RKO (cell line): ENCODE measurements at places on chromosomes 7 and 10.

DNA sequence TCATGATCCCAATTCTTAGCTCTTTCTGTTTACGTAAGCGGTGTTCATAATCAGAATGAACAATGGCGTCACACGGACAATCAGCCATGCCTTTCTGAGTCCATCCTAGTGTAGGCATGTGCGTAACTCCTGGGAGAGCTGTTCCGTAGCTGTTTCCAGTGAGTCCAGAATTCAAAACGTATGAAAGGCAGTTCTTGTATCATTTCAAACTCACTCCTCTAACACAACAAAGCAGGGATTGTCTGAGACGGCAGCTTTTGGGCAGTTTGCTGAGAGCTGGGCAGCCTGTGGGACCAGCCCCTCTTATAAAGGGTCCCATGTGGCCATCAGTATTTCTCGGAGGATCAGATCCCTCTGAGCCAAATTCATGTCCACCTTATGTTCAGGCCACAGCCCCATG lies 43.4 kb downstream of the PSPH start:
- no peak for DNase-seq

DNA sequence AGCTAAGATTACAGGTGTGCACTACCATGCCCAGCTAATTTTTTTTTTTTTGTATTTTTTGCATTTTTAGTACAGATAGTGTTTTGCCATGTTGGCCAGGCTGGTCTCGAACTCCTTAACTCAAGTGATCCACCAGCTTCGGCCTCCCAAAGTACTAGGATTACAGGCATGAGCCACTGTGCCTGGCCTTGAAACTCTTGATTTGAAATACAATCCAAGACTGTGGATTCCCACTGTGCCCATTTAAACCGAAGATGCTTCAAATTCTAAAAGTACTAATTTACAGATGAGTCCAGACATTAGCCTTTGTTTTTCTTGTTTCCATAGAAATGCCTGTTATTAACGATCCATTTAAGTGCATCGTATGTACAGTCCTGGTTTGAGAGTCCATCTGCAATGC lies 130.9 kb downstream of the CACNA2D1 start:
- DNase-seq = no peak

GRCh38 chr10:35409094-35409582 lies 72.8 kb downstream of the CCNY start:
- DNase-seq = peak; percentile 81

- DNase-seq = no peak
Measured at GRCh38 chr7:155988416-155988815, 176.2 kb upstream of the SHH start.

DNA sequence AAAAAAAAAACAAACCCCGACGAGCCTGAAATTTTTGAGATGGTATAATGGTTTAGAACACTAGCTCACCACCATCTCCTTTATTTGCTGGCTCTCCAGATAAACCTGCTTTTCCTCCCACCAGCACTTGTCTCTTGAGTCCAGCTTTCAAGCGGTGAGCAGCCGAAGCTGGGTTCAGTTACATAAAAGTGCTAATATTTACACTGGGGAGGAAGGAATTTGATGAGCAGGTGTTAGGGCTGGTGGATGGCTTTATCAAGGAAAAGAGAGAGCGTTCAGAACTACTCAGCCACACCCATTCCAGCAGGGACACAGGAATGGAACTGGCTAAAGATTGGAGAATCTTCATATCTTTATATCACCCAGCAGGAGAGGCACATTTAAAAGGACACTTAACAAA lies 6.6 kb upstream of the CALML3 start:
- DNase-seq = no peak

DNA sequence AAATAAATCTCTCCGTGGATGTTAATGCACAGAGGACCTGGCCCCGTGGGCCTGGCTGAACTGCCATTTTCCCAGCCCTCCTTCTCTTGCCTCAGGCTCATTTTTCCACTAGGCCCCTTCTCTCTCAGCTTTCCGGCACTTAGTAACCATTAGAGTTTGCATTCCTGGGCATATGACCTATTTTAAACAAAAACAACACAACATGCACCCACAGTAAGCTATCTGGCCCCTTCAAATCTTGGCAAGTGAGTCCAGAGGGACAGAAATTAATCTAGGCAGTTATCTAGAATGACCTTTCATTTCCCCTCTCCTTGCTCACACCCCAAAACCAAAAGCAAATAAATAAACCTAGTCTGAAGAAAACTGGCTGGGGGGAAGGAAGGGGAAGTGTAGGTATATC lies 11.7 kb downstream of the FBXW4 start:
- DNase-seq = no peak

- no peak for DNase-seq
Measured at GRCh38 chr7:105760551-105761447, 115.6 kb downstream of the ATXN7L1 start.
